Endodermal cell (in vitro differentiated cells): ENCODE measurements at places on chromosomes 1 and 21. TPM values are rescaled to one million over a fixed set of nuclear protein-coding genes. Genes with fewer than 3 reads are reported as not detected.

DNA sequence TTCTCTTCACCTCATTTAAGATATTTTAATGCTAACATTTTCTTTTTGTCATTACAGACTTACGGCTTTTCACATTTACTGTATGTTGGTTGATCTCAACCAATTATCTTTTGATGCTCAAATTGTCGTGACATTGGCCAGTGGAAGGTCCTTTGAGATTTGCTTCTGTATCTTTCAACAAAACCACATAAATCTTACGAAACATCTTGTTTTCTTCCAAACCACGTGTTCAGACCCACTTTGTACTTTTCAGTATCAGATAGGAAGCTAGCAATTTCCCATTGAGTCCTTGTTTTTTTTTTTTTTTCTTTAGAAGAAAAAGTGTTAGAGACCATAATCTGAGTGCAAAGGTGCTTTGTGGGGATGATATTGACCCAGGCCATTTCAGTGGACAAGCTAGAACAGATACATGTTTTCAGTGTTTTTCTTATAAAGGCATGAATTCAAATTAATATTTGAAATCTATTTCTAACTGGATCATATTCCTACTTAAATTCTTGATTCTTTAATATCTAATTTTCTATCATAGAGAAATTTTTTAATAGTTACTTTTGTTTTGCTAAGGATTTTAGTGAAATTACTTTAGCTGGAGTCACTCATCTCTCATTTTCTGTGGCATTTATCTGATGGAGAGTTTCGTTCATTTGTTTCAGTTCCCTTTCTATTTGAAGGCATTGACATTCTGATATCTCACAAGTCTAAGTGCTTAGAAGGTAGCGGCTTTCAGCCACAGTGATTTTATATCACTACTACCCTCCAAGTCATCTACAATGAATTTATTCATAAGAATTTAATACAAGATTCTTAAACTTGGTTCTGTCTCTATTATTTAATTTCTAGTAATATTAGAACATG lies 26.7 kb downstream of the ATG4C start:
- H3K27me3 ChIP-seq: no peaks in the 10 kb centered on the region
- peaks cover 7% of the 10 kb centered on the region for H3K4me1 ChIP-seq
- no peak overlapping the region for H3K4me3 ChIP-seq
- H3K36me3 ChIP-seq: peaks cover 31% of the 10 kb centered on the region
- no peak overlapping the region for H3K27ac ChIP-seq

DNA sequence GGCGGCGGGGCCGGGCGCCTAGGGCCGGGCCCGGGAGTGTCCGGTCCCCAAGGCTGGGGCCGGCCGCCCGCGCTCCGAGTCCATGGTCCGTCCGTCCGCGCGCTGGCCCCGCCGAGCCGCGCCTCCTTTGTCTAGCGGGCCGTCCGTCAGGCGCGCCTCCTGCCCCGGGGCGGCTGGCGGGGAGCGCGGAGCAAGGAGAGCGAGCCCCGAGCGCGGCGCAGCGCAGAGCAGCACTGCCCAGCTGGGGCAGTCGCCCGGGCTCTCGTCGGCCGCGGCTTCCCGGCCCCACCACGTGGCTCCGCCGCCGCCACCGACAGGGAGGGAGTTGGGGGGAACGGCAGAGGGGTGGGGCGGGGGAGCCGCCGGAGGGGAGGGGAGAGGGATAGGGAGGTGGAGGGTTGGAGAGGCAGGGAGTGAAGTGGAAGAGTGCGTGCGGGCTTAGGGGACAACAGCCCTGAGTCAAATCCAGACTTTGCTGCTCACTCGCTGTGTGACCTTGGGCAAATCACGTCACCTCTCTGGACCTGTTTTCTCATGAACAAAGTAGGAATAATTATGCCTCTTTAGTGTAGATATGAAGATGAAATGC lies at the start of gene NKAIN1:
NKAIN1 (minus strand) TSS at position 235 of the 589 bp plus-strand sequence. CDS start 340 bp downstream, outside the sequence.
- H3K4me1 ChIP-seq: peaks cover 5% of the 10 kb centered on the region
- H3K27ac ChIP-seq: peak within 1 kb of the TSS; percentile 62
- peaks cover 26% of the 10 kb centered on the region for H3K27me3 ChIP-seq
- DNase-seq: peak; percentile 86

DNA sequence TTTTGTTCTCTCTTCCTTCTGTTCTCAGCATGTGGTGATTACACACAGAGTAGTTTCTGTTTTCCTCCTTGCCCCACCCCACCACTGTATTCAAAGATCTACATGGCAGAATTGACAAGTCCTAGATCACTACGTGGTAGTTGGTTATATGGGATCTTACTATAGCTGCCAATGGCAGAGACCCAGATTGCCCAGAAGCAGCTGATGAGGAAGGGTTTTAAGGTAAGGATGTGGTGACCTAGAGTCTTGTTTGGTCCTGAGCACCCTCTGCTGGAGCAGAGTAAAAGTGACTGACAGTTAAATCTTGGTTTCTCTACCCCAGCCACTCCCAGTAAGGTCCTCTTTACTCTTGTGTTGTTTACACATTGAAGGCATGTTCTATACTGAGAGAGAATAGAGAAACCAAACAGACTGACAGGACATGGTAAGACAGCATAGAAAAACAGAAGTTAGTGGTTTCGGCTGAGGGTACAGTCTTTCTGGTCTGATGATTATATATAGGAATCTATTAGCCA lies 22.8 kb upstream of the STRIP1 start:
- DNase-seq: peak; percentile 75
- peaks cover 72% of the 10 kb centered on the region for H3K36me3 ChIP-seq
- H3K4me3 ChIP-seq: no peak overlapping the region
- no peak overlapping the region for H3K27ac ChIP-seq

- no peak overlapping the region for H3K27ac ChIP-seq
- H3K4me3 ChIP-seq: peak overlapping the region; percentile 61
- H3K27me3 ChIP-seq: no peaks in the 10 kb centered on the region
- peaks cover 10% of the 10 kb centered on the region for H3K4me1 ChIP-seq
- H3K36me3 ChIP-seq: no peaks in the 10 kb centered on the region
- peak; percentile 87 for DNase-seq
Measured at GRCh38 chr1:208251911-208252835, 8.0 kb upstream of the PLXNA2 start.

The CREG1 gene
- total RNA-seq: 19.7 to 20.7 TPM (median 19.8 TPM) in 3 replicates

The PCBP3 gene
- 7.2 and 10.6 TPM in 2 replicates for total RNA-seq

DNA sequence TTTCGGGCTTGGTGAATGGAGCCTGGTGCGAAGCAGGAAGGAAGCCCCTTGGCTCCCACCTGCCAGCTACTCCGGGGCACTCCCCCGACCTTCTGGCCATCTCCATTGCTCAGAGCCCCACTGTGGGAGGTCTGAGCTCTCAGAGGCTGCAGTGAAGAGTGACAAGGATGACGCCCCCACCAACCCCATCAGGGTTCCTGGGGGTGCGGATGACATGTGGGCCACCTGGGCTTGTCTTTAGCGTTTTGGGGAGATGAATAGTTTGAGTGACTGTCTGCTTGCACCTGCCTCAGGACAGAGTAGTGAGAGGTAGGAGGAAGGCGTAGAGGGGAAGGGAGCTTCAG lies 43.2 kb upstream of the LBR start:
- DNase-seq: no peak
- no peaks in the 10 kb centered on the region for H3K4me1 ChIP-seq
- no peak overlapping the region for H3K4me3 ChIP-seq
